ENCODE measurements at places on chromosomes 4 and X.

DNA sequence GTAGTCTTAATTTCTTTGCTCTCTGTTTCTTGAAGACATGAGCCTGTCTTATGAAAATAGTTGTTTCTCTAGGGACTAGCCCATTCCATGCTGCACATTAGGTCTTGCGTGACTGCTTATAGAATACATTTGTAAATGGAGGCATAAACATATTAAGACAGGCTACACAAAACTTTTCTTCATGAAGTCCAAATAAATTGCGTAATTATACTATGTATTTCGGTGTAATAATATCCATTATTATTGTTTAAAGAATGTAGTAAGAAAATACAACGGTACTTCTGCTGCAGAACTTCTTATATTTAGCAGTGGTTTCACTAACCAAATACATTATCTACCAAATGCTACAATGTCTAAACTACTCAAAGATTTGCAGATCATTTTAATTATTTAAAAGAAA lies 8.5 kb upstream of the NAA11 start:
- no peak for DNase-seq

DNA sequence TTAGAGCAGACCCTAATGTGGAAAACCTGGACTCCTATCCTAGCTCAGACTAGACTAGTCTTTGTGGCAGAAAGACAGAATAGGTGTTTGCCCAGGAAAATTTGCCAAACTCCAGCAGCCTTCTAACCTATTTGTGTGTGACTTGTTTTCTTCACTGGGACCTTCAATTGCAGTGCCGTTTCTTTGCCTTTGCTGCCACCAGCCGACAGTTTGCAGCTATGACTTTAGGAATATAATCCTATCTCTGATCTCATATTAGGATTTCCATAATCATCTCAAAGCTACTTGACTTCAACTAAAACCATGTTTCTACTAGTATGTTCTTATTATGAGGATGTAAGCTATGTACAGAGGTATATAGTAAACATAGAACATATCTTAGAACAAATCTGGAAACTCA lies 60.2 kb upstream of the PGAM4 start:
- DNase-seq, result peak; percentile 0

- no peak for DNase-seq
Measured at GRCh38 chr4:169220447-169220846, 50.3 kb downstream of the SH3RF1 start.

DNA sequence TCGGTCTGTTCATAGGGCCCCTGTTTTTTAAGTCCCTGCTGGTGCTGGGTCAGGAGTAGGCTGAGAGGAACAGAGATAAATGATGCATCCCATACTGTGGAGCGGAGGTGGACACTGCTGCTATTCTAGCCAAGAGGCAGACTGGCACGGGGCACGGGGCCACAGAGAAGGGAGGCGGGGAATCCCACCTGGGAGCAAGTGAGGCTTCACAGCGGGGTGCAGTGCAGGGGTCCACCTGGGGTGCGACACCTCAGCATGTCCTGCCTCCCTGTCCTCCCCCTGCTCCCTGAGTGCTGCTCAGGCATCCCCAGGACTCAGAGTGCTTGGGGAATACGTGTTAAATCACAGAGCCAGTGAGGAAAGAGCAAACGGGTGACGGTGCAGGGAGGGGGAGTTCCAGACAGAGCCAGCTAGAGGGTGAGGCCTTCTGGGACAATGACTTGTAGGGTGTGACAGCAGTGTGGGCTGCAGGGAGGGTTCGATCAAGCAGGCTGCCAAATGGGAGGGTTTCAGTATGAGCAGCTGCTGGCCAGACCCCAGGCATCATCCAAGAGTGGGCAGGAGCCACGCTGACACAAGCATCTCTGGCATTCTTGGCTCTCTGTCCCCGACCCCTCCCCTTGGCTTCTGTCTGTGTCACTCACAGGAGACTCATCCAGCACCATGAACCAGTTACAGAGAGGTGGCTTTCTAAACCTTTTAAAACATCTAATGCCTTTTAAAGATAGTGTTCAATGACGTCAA lies 13.7 kb upstream of the HTRA3 start:
- no peak for DNase-seq

DNA sequence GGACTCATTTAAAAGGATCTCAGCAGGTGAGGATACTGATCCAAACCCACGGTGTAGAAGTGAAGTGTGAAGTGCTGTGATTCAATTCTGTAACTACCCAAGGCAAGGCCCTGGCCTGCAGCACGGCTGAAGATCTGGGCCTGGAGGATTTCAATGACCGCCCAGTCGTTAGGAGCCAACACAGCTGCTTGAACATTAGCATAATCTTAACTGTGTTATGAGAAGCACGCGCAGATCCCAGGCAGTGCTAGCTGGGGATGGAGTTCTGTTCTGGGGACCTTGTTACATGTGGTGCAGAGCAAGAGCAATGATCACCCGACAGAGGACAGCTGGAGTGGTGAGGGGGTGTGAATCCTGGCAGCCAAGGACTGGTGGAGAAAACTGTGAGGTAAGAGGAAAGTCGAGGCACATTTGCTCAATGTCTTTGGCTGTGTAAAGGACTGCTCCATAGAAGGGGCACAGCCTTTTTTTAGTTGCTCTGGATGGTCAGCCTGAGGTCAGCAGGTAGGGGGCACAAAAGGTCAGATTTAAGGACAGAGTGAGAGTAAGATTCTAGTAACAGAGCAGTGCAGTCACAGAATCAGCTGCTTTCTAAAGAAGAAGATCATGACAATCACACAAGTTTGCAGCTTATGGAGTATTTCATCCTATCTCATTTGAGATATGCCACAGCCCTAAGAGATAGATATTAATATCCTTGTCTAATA lies 181.8 kb downstream of the DCLK2 start:
- no peak for DNase-seq

DNA sequence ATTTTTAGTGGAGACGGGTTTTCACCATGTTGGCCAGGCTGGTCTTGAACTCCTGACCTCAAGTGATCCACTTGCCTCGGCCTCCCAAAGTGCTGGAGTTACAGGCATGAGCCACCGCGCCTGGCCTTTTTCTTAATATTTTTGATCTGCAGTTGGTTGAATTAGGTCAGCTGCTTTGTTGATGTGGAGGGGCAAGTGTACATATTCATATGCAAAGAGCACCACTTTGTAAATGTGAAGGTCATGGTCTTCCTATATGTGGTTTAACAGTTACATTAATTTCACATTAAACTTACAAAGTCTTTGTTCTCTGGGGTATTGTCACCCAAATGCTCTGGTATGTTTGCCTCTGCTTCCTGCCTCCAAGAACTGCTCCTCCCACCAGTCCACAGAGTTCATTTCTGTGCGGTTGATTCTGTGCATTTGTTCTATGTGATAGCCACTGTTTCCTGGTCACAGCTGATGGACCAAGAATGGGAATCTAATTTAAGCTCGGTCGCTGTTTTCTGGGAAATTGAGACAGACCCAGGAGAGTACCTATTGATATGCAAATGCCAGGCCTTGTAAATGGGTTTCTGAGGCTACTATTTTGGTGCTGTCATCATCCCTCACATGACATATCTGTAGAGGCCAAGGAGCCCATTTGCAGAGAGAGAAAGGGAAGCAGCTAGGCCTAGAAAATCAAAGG lies 26.9 kb upstream of the HPSE start:
- no peak for DNase-seq

- no peak for DNase-seq
Measured at GRCh38 chr4:139489638-139490037, 35.7 kb downstream of the RAB33B start.

Measured in NCI-H1436 (cell line).